ENCODE measurements at places on chromosomes 1 and 21.
A peak's percentile ranks its signal among the peaks of the same experiment; 100 is the strongest.

DNA sequence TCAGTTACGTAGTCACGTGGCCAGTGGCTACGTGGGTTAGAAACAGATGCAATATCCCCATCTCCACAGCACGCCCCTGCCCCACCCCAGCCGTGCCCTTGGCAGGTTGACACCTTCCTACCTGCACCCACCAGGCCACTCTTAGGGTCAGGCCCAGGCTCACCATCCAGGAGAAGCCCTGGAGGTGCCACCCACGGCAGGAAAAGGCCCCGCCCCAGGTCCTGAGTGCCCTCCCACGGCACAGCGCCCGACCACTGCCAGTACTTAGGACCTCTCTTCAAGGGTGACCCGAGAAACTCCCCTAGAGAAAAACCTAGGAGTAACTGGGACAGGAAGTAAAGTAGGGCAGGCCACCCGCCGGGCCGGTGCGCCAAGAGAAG lies 1.5 kb downstream of the C1orf35 start:
- DNase-seq = peak; percentile 43

DNA sequence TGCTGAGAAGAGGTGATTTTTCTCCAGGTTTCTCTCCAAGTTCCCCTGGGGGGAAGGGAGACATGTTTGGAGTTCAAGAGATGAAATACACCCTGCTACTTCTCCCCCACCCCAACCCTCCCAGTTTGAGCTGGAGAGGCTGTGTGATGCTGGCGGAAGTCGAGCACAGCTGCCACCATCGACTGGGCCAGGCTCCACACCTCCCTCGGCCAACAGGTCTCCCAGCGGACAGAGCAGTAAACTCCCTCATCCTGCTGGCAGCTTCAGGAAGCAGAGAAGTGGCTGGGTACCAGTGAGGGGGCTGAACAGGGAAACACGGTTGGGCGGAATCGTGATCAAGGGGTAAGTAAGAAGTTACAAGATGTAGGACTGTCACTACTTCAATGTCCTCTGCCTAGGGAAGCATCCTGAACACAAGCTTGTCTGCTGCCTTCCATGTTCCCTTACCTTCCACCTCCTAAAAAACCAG lies 6.6 kb upstream of the NHLH1 start:
- DNase-seq = no peak

GRCh38 chr1:100253552-100253951 lies 3.9 kb upstream of the DBT start:
- DNase-seq = no peak

GRCh38 chr1:200891774-200892157 lies 2.9 kb upstream of the INAVA start:
- peak; percentile 64 for DNase-seq

GRCh38 chr1:33698361-33699035 lies 165.4 kb upstream of the HMGB4 start:
- no peak for DNase-seq

GRCh38 chr1:81920245-81920740 lies 119.6 kb downstream of the ADGRL2 start:
- no peak for DNase-seq

DNA sequence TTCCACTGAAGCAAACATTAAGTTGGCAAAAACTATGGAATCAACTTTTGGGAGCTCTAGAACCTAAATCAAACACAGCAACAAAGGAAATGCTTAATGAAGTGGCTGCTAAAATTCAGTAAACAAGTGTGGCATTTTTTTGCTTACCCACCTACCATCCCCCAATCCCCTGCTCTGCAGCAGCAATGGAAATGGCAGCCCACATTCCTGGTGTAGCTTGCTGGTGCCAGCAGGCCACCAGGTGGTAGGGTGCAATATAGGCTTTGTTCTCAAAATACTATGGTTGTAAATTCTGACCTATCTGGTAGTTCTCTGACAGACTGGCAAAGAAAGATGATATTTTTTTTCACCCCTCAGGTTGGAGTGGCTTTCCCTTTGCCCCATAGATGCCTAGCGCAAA lies 42.8 kb downstream of the SHCBP1L start:
- DNase-seq = no peak

DNA sequence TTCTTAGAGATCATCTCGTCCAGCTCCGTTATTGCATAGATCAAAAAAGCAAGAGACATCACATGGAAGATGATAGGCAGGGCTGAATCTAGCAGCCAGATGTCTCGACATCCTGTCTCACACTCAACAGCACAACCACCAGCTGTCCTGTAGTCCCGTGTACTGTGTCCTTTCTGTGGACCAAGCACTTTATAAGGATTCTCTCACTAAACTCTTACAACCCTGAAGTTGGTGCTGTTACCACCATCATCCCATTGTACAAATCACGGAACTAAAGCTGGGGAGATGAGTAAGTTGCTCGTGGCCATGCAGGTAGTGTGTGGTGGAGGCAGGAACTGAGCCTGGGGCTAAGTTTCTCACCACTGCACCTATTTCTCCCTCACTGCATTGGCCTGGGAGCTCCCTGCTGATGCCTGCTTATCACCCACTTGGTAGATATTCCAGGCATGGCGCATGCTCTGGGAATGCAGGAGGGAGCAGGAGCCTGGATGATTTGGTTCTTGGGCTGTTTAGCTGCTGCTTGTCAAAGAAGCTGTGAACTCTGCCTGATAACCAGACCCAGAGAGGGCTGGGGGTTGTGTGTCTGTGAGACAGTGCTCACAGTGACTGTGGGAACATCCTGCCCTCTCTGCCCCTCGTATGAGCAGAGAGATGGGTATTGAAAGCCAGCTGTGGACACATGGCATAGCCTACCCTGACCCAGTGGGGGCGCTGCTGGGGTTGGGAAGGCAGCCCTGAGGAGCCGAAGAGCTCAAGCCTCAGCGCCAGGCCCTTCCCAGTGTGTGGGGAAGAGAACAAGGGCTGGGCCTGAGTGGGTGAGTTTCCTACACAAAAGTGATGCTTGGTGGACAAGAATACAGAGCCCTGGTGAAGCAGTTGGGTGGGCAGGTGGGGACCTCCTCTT lies 13.6 kb downstream of the PPFIA4 start:
- no peak for DNase-seq

Data from mucosa of descending colon (tissue), 3 donors.